GM23338 (cell line): ENCODE measurements at places on chromosomes 12 and 14. TPM values are rescaled to one million over a fixed set of nuclear protein-coding genes. Genes with fewer than 3 reads are reported as not detected.
A peak's percentile ranks its signal among the peaks of the same experiment; 100 is the strongest.

GRCh38 chr12:13101821-13102375, 1.6 kb downstream of the GSG1 start:
- DNase-seq, result no peak

- no peak for DNase-seq
These were observed 1.6 kb upstream of the TXNRD1 start for GRCh38 chr12:104213952-104214351.

GRCh38 chr12:122849352-122850047, 14.2 kb downstream of the HIP1R start:
- no peak for DNase-seq

DNA sequence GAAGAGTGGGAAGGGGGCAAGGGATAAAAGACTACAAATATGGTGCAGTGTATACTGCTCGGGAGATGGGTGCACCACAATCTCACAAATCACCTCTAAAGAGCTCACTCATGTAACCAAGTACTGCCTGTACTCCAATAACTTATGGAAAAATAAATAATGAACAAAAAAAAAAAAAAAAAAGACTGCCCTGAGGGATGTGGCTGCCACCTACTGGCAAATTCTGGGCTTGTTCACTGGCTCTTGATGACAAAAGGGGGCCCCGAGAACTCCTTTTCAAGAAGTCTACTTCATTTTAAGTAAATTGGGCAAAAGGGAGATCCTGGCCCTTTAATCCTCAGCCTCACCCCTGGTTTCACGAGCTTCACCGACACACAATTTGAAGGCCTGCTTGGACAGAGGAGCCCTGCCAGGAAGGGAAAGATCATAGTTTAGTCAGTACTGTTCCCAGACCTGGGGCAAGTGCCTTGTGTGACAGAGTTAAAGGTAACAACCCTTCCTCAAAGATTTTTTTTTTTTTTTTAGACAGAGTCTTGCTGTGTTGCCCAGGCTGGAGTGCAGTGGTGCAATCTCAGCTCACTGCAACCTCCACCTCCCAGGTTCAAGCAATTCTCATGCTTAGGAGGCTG, 26.1 kb upstream of the STAC3 start:
- peak; percentile 75 for DNase-seq

GRCh38 chr12:9786726-9787717, 26.3 kb upstream of the CD69 start:
- no peak for DNase-seq

DNA sequence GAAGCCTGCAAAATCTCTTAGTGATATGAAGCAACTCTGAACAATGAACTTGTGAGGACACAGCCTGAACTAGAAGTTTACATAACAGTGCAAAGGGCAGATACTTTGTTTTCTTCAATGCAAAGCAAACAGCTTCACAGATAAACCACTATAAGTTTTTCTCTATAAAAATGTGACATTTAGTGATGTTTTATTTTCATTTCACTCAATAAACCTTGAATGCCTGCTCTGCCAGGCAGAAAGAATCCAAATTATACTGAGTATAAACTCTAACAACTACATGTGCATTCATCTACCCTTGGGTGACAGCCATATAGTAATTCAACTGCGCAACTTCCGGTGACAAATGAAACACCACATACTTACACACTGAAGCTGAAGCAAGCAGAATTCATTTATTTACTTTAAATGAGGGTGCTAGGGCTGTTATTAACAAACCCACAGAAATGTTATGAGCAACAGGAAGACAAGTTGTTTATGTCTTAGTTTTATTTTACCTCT, 10.3 kb downstream of the DCP1B start:
- no peak for DNase-seq

- DNase-seq, result no peak
These were observed 342.6 kb upstream of the CCDC196 start for GRCh38 chr14:66143387-66144112.

- DNase-seq, result no peak
These were observed 68.9 kb upstream of the SAV1 start for GRCh38 chr14:50736932-50737419.

DNA sequence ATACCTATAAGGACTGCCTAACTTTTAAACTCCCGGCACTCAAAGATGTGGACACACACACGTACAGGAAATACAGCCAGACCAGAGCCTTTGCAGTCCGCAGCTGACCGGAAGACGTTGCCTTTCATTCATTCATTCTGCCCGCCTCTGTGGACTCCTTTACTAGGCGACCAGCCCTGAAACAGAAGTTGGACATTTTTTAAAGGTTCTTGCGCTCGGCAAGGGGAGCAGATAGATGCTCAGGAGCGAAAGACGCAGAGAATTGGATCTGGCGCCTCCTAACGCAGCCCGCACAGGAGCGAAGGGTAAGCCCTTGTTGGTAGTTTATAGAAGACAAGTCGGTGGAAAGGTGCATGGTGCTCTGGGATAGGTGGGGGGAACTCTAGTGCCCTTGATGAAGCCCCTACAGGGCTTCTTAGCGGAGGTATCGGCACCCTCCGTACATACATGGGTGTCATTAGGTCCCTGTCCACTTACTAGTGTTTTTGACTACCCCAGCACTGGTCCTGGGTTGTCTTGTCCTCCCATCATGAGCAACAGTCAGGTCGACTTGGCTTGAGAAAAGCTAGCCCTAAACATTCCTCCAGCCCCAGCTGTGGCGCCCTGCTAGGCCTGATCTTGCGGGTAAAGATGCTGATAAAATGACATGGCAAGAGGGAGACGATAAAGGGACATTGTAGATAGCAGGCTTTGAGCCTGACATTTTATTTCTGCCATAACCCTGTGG, at the start of gene KDM2B:
Gene KDM2B, minus strand, starts transcription at position 65 of the 727 bp plus-strand sequence. CDS start 112 bp downstream, outside the sequence.
- DNase-seq, result peak; percentile 73

- no peak for DNase-seq
These were observed 1.6 kb upstream of the HEBP1 start for GRCh38 chr12:13001775-13002040.

- peak; percentile 93 for DNase-seq
These were observed 34.5 kb upstream of the VRK1 start for GRCh38 chr14:96762650-96763049.

GRCh38 chr12:51886021-51886710, 1.7 kb upstream of the ANKRD33 start:
- DNase-seq, result peak; percentile 46

Gene KRT3
- not detected in 2 replicates for total RNA-seq

Gene EPYC
- not detected in 2 replicates for total RNA-seq

Gene GXYLT1
- 9.9 and 13.4 TPM in 2 replicates for total RNA-seq

Gene FOXN4
- 0.35 TPM in 1 of 2 replicates, not detected in the other for total RNA-seq

Gene PROX2
- total RNA-seq, result 0.31 TPM in 1 of 2 replicates, not detected in the other

Gene PTPRR
- 0.76 and 1.6 TPM in 2 replicates for total RNA-seq
